ENCODE measurements at places on chromosomes 2 and 18.

GRCh38 chr2:59903994-59904544 is 649.4 kb downstream of the BCL11A start:
- DNase-seq, result no peak

DNA sequence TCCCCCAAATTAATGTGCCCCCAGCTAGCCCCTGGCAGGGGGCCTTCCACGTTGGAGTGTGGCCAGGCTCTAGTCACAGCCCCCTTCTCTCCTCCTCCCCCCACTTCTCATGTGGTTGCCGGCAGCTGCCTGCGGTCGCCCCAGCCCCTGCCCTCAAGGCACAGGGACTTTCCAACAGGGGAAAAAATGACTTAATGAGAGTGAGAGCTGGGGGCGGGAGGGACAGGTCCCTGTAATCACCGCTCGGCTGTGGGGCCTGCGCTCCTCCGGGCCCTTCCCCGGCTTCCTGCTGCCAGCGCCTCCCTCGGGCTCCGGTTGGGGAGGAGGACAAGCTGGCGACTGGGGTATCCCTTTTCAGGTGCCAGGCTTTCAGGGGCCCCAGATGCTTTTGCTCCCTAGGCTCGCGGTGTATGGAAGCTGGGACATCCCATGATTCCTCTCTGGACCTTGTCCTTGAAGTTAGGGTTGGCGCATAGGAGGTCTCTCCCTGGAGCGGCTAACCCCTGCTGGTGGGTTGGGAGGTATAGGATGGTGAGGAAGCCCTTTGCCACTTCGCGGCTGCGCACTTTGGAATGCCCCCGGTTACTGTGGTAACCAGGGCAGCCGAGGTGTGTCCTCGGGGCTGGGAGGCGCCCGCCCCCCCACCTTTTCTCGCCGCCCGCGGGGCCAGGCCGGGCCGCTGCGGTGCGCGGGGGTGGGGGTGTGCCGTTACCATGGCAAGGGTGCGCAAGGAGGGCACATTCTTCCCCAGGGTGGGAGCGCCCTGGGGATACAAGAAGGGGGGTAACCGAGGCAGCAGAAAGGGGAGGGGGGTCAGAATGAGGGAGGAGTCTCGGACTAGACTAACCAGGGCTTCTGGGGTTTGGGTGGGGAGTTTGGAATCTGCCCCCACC is 16.1 kb downstream of the WNT10A start:
- DNase-seq, result no peak

- no peak for DNase-seq
Observed at GRCh38 chr18:68456985-68457384, 257.9 kb downstream of the TMX3 start.

- DNase-seq, result no peak
Observed at GRCh38 chr2:131085646-131086045, 7.6 kb downstream of the FAM168B start.

DNA sequence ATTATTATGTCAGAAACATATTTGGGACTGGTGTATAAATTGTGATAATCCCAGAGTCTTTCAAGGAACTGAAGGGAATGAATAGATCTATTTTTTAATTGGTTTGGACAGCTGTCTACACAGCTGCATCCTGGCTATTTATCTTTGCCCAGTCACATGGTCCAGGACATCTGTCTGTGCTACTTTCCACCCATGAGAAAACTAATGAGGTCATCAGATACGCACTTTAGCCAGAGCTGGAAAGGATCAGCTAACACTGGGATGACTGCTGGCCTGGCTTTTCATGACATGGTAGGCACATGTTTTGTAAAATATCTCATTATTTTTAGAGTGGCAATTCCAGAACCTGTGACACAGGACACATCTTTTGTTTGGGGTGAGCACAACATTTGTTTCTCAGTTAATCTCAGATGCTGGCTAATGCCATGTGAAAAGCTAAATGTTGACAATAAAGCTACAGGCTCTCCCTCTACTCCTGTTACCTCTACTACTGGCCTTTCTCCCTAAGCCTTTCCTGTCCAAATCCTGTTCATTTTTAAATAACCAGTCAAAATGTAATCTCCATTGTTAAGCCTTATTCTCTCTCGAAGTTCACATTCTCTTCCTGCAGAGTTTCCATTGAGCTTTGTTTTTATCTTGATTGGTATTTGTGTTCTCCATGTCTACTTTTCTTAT is 500.7 kb downstream of the RIT2 start:
- DNase-seq, result no peak

- no peak for DNase-seq
Observed at GRCh38 chr2:72128059-72128842, 19.4 kb downstream of the CYP26B1 start.
